ENCODE measurements at places on chromosomes 12 and 14. TPM values are rescaled to one million over a fixed set of nuclear protein-coding genes. Genes with fewer than 3 reads are reported as not detected.

MYF6 gene
- not detected for total RNA-seq

FAM90A1 gene
- 0.54 TPM for total RNA-seq

PTHLH gene
- total RNA-seq: 1.1 TPM

LRRC10 gene
- not detected for total RNA-seq

GPRC5D gene
- not detected for total RNA-seq

- DNase-seq: no peak
Observed at GRCh38 chr12:40248585-40249297, 23.9 kb downstream of the LRRK2 start.

- DNase-seq: peak; percentile 26
Observed at GRCh38 chr12:11693601-11694000, 44.1 kb downstream of the ETV6 start.

- DNase-seq: no peak
Observed at GRCh38 chr14:90656973-90657372, 159.3 kb downstream of the TTC7B start.

GRCh38 chr14:78075033-78075432 is 95.1 kb upstream of the NRXN3 start:
- no peak for DNase-seq

- DNase-seq: peak; percentile 51
Observed at GRCh38 chr12:45050751-45051571, at the start of gene DBX2. DBX2 (minus strand) TSS chr12:45051099; CDS start chr12:45050927, 172 bp downstream.

Measured in glutamatergic neuron (in vitro differentiated cells).